NCI-H2171 treated with DMSO at 0.1 percent for 48 hours (cell line): ENCODE measurements at places on chromosomes 7 and 10.
A peak's percentile ranks its signal among the peaks of the same experiment; 100 is the strongest.

- DNase-seq, result no peak
Measured at GRCh38 chr10:49312246-49312869, 13.4 kb downstream of the C10orf71 start.

DNA sequence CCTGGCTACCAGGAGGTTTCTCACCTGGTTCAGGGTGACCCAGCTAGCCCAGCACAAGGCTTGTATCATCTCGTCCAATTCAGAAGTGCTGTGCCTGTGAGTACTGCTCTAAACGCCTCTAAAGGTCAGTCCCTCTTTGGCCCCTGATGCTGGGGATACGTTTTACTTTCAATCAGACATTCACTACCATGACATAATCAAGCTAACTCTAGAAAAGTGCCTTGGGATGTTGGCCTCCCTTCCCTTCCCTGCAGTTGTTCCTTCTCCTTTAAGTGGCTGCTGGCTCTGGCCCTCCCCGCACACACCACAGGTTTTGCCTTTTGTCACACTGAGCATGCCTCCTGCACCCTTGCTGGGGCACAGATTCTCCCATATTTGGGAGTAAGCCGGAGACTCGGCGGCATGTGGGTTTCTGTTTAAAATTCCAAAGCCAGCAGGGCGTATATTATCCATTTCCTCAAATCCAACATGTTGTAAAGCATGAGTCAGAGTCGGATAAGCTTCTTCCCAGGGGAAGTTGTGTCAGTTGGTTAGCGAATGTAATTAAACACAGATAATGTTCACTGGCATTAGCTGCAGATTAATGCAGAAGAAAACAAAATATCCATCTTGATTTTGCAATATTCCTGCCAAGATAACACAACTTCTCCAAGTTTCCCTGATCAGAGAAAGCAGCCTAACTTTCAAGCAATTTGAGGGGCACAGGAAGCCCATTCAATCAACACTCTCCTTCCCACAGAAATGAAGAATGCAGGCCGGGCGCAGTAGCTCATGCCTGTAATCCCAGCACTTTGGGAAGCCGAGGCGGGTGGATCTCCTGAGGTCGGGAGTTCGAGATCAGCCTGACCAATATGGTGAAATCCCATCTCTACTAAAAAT is 31.8 kb upstream of the VCL start:
- DNase-seq, result peak; percentile 62

DNA sequence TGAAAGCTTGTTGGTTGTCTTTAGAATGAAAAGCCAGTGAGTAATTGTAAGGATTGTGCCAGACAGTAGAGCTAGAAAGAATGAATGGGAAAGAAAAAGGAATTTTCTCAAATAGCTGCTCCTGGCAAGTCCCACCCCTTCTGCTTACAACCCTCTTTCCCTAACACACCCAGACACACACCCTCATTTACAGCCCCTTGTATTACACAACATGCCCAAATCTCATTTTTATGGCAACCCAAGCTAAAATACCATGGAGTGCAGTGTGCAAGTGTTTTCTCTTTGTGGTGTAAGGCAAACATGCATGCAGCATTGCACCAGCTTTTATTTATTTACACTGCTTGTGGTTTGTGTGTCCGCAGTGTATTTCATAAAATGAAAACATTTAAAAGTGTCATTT is 1.5 kb downstream of the PRKAR2B start:
- no peak for DNase-seq

GRCh38 chr7:99806839-99807478 is 20.9 kb upstream of the CYP3A43 start:
- no peak for DNase-seq

DNA sequence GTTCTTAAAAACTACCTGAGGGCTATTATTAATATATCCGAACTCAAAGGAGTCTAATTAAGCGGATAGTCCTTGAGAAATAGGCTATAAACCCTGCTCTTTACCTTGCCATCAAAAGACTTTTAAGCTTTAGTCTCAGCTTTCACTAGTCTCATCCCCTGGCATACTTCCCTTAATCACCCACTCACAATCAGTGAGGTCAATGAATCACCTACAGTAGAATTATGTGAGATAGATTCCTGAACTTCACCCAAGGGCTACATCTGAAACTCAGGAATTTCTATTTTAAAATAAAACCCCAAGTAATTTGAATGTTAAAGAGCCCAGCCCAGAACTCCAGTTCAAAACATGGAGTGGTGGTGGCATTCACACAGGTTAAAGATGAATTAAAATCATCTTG is 108.7 kb downstream of the ETV1 start:
- no peak for DNase-seq

GRCh38 chr10:48799341-48800006 is 114.8 kb downstream of the WDFY4 start:
- no peak for DNase-seq

DNA sequence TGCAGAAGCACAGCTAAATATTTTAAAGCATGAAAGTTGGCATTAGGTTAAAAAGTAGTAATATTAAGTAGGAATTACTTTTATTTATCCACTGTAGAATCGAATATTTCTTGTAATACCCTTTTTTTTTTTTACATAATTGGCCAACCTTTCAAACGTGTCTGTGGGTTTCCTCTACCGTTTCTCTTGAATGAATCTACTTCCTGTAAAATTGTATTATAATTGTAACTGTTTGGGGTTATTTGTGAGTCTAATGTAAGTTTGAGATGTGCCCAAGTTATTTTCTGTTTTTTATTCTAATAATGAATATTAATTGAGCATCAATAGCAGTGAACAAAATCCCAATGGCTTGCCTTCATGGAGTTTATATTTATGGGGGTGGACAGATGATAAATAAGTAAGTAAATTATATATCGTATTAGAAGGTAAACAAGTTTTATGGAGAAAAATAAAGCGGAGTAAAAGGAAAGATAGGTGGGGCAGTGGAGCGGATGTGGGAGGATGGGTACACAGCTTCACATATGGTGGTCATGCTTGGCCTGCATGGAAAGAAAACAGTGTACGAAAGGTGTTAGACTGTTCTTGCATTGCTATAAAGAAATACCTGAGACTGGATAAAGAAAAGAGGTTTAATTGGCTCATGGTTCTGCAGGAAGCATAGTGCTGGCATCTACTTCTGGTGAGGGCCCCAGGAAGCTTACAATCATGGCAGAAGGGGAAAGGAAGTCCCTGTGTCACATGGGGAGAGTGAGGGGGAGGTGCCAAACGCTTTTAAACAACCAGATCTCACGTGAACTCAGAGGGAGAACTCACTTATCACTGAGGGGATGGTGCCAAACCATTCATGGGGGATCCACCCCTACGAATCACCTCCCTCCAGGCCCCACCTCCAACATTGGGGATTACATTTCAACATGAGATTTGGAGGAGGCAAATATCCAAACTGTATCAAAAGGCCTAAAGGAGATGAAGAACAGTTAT is 5.4 kb downstream of the TSPAN13 start:
- DNase-seq, result no peak

DNA sequence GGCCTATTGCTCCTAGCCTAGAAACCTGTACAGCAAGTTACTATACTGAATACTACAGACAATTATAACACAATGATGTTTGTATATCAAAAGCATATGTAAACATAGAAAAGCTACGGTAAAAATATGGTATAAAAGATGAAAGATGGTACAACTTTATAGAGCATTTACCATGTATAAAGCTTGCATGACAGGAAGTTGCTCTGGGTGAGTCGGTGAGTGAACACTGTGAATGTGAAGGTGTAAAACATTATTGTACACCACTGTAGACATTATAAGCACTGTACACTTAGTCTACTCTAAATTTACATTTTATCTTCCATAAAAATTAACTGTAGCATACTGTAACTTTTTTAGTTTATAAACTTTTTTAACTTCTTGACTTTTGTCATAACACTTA is 674.3 kb upstream of the ZWINT start:
- DNase-seq, result no peak

- DNase-seq, result peak; percentile 30
Measured at GRCh38 chr7:132321387-132321786, 254.9 kb downstream of the PLXNA4 start.

DNA sequence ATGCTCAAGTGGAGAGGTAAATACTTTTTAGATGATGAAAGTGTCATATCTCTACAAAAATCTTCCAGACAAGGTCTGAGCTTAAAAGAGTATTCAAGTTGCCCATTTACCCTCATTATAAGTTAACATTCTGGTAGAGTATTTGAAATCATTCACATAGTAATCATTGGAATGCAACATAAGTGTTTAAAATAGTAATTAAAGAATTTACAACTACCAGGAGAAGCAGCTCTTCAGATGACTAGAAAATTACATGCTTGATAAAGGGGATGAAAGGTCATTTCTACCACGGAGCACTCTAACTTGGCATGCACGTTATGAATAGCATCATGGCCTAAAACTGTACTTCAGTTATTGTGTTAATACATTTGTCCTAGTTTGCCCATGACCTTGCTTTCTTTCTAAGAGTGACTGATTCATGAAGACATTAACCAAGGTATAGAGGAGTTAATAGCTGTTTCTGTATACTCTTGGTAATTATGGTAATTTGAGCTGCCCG is 120.0 kb downstream of the SEMA3E start:
- no peak for DNase-seq

GRCh38 chr10:85420501-85421191 is 945.9 kb downstream of the GRID1 start:
- no peak for DNase-seq

GRCh38 chr7:33798686-33799325 is 106.5 kb upstream of the BMPER start:
- DNase-seq, result no peak

DNA sequence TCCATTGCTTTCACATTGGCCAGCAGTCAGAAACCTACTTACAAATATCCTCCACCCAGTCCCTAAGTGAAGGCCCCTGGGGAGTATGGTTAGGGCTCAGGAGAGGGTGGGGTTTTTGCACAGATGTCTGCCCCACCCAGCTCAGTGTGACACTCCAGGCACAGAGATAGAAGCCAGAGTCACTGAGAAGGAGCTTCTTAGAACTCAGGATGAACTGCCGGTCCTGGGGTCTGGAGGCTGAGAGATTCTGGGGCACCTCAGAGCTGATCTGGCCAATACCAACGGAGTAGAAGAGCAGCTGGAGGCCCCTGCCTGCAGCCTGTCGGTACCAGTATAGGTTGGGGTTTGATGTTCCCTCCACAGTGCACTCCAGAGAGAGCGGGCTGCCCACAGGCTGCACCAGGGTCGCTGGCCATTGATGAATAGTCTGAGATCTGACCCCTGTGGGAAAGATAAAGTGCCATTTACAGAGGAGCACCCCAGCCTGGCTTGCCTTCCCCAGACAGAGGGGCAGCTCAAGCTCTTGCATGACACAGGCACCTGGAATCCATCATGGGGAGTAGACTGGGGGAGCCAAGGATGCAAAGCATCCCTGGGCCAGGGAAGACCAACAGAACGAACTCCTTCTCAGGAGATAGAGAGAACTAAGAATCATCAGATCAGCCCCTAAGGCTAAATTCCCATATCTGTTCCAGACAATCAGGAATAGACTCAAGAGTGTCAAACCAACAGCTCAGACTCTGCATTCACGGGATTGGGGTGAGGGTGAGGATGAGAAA is 41.9 kb downstream of the PRSS2 start:
- peak; percentile 1 for DNase-seq

DNA sequence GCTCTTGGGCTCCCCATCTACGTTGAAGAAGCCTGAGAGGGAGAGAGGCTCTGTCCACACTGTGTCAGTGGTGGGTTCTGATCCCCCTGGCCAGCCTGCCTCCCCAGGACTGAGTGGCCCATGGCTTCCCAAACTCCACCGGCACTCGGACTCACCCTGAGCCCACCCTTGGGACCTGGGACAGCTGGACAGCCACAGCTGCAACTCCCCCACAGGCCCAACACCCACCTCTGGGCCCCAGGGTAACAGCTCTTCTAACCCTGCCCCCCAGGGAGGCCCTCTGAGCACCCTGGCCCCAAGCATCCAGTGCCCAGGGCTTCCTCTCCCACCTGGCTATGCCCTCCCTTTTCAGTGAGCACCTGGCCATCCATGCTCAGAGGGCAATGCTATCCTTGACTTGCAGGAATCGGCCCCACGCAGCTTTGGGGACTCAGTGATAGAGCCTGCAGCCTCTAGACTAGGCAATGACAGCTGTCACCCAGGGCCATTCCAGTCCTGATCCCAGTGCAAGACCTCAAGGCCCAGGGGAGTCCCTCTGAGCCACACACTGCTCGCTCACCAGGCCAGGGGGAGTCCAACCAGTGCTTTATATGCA is 17.9 kb downstream of the OGDHL start:
- no peak for DNase-seq

GRCh38 chr10:18753312-18753895 is 94.2 kb downstream of the ARL5B start:
- DNase-seq, result no peak

- peak; percentile 2 for DNase-seq
Measured at GRCh38 chr10:29392376-29393021, 103.6 kb downstream of the LYZL1 start.

GRCh38 chr7:64655811-64656210 is 10.1 kb upstream of the ZNF107 start:
- no peak for DNase-seq

DNA sequence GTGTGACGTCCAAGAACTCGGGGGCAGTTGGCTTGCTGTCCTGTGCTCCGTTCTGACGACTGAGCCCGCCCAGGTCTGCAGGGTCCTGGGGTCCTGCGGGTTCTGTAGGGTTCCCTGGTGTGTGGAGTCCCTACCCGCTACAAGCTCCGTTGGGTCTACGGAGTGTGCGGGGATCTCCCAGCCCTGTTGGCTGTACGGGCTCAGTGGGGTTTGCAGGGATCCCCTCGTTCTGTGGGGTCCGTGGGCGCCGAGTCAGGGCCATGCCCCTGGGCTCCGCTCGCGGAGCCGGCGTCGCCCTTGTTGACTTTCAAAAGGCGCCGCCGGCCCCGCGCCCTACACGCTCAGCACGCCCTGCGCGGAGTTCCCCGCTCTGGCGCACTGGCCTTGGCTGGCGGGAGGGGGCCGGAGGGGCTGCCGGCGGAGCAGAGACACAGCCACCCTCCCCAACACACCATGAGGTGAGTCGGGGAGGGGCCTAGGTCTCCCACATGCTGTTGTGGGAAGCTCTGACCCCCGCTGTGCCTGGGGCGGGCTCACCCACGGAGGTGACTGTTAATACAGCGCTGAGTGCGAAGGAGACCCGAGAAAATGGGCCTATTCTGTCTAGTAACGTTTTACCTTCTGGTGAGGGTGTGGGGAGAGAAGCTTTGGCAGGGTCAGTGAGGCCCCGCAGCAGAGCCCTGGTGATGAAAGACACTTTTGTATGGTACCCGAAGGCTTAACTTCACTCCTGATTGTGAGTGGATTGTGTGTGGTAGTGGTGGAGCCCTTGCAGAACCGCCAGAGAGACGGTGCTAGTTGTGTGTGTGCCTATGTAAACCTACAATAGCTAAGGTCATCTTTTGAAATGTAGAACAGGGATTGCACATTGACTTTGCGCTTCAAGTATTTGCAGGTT is 8.1 kb downstream of the TASOR2 start:
- DNase-seq, result no peak

- DNase-seq, result no peak
Measured at GRCh38 chr7:96640054-96640453, 69.6 kb downstream of the SEM1 start.

DNA sequence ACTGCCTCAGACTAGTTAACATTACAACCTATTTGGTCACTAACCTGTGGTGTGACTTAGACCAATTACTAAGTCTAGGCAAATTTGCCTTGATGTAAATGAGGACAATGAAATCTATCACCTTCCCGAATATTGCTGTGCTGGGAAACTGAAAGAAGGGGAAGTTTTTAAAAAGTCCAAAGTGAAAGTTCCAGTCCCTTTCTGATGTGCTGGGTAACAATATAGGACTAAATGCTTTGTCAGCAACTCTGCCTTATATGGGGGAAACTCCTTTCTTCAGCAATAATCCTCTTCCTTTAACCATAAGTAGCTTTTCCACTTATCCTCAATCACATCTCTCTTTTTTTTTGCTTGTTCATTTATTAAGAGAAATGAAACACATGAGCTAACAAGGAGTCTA is 3.9 kb downstream of the PIK3AP1 start:
- DNase-seq, result no peak

- no peak for DNase-seq
Measured at GRCh38 chr10:10294184-10294880, 723.3 kb upstream of the CELF2 start.
